T-helper 1 cell (primary cell): ENCODE measurements at places on chromosomes 4 and X.

GRCh38 chrX:118228041-118228440 lies 111.4 kb upstream of the KLHL13 start:
- DNase-seq, result no peak

GRCh38 chrX:117713411-117713810 lies 403.2 kb downstream of the KLHL13 start:
- DNase-seq, result no peak

- no peak for DNase-seq
These were observed 6.1 kb upstream of the MSX1 start for GRCh38 chr4:4853371-4853823.

DNA sequence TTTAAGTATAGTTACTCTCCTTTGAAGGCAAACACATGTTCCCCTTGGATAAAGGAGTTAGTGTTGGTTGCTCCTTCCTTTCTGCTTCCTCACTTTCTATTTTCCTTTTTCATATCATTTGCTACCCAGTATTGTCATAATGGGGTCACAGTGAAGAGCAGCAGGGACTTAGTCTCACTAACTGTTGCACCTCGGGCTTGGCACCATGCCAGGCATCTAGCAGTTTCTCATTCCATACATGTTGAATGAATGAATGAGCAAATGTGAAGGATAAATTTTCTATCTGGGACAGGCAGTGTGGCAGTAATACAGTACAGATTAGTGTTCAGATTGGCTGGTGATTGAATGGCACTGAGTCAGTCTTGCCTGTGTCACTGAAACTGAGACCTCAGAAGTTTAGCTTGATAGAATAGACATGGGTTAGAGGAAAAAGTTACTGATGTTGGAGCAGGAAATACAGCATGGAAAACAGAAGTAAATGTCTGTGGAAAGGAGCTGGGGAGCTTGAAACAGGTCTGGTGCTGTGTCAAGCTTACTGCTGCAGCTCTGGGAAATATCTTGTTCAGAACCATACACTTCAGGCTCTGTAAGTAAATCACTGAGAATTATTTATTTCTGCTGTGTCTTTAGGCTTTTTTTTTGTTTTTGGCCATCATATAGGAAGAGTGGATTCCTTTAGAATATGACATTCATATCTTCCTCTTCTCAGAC lies 55.8 kb upstream of the PITX2 start:
- no peak for DNase-seq

DNA sequence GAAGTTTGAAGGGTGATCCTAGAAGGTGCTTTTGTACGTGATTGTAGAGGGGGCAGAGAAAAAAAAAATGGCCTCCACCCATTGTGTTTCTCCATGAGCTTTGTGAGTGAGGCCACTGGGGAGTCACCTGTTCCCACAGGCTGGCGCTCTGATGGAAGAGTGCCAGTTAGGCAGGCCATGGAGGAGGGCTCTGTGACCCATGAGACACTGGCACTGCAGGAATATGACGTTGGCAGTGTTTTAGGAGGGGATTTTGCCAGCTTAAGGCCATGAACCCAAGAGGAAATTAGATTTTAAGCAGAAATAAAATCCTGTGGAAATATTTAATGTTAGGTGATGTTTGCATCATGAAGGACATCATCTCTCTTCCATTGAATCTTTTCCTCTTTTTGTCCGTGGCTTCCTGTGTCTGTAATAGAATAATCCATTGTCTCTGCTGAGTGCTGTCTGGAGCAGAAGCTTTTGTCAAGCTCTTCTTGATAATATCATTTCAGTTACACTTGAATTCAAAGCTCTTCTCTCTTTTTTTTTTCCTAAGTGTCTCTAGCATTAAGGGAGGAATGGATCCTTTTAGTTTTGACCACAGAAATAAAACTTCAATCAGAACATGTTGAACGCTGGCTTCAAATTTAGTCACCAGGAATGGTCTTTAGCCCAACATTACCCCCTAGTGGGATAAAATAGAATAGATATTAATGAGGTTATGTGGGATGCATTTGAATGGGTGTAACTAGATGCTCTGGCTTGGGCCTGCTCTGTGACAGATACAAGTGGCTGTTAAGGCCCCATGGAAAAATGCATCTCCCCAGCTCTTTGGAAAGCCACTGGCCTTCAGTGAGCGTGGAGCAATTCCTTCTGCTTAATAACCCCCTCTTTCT lies 41.0 kb upstream of the UCP1 start:
- DNase-seq, result peak; percentile 4

DNA sequence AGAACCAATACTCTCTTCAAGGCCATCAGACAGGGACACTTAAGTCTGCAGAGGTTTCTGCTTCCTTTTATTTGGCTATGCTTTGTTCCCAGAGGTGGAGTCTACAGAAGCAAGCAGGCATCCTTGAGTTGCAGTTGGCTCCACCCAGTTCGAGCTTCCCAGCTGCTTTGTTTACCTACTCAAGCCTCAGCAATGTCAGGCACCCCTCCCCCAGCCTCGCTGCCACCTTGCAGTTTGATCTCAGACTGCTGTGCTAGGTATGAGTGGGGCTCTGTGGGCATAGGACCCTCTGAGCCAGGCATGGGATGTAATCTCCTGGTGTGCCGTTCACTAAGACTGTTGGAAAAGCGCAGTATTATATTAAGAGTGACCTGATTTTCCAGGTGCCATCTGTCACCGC lies 12.6 kb upstream of the UGT2B15 start:
- DNase-seq, result no peak

DNA sequence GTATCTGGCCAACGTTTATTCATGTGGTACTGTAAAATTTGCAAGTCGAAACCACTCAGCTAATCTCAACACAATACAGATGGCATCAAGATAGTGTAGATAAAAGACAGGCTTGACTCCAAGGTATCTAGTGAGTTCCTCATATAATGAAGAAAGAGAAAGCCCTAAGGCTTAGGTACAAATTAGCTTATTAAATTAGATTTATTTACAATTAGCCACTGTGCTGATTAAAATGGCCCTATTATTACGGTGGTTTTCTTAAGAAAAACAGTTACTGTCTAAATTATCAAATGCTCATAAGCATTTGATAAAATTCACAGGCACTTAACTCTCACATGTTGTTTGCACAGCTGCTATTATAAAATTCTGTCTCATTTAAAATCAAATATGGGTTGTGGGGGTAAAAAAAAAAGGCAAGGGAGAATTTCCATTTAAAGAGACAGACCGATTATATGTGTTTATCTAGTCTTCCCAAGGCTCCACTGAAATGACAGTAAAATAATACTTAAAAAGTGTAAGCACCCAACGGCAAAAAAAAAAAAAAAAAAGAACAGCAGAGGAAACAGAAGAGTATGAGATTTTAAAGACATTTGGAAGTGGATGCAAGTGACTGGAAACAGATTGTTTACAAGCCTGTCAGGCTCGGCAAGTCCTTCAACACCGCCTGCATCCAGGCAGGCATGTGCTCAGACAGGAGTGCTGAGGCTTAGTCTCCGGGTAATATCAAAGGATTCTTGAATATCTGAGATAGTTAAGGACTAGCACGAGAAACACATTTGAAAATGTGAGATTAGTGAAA lies 55.1 kb downstream of the FAM13A start:
- DNase-seq, result no peak

DNA sequence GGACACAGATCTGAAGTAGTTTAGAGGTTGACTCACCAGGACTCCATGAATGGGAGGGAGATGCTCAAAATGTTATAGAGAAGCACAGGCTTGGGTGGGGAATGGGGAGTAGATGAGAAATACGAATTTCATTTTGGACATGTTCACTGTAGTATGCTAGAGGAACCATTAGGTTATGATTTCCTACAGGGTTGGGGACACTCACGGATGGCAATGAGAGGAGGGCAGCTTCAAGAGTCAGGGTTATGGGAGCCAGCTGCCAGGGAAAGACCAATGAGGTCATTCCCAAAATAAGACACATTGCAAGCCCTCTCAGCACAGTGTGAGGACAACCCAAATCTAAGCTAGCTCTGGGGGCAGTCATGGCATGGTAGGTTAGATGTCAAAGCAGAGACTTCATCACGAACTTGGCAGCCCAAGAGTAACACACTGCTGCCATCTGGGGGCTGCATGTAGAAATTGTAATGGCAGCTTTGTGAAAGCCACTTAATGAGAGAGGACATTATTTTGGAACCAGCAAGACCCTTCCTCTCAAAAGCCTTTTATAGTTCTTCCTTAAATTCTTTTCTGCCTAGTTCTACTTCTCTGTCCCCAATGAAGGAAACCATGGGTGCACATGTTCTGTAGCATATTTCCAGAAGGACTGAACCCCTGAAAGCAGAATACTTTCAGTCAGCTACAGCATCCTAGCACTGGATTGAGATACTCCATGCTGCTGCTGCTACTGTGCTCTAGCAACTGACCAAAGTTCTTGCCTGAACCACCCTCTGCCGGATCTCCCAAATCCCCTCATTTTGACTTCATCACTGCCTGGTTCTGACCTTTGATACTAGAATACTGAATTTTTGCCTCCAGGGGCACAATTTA lies 16.2 kb upstream of the ZCCHC12 start:
- DNase-seq, result peak; percentile 32

DNA sequence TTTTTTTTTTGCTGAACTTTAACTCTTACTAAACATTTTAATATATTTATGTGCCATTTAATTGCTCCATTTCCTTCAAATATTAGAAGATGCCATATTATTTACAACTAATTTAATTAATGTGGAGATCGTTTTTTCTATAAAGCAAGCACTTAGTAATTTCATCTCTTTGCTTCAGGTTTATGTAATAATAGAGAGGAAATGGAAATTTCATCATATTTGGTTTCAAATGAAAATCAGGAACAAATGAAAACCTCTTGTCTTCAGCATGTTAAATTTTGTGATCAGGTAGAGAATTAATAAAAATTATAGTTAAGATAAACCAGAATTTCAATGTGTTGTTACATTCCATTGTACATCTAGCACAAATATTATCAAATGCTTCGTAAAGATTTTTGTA lies 120.1 kb downstream of the SYNPO2 start:
- no peak for DNase-seq

GRCh38 chr4:152896811-152897210 lies 39.3 kb upstream of the FHDC1 start:
- DNase-seq, result no peak

GRCh38 chr4:113524505-113525186 lies 236.9 kb downstream of the CAMK2D start:
- no peak for DNase-seq

DNA sequence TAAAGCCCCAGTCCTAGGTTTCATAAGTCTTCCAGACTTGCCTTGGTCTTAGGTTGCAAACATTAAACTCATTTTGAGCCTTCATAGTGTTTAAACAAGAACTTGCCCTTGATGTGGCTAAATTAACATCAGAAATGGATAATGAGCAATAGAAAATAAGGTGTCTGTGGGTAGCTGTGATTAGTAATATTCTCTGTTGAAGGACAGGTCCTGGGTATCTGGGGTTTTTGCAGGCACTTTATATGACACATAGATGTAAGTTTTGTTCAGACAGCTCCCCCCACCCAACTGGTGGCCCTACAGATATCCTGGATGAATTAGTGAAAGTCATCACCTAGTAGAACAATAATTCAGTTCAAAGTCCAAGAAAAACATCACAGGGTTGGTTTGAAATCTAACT lies 272.5 kb downstream of the PTTG2 start:
- DNase-seq, result no peak

DNA sequence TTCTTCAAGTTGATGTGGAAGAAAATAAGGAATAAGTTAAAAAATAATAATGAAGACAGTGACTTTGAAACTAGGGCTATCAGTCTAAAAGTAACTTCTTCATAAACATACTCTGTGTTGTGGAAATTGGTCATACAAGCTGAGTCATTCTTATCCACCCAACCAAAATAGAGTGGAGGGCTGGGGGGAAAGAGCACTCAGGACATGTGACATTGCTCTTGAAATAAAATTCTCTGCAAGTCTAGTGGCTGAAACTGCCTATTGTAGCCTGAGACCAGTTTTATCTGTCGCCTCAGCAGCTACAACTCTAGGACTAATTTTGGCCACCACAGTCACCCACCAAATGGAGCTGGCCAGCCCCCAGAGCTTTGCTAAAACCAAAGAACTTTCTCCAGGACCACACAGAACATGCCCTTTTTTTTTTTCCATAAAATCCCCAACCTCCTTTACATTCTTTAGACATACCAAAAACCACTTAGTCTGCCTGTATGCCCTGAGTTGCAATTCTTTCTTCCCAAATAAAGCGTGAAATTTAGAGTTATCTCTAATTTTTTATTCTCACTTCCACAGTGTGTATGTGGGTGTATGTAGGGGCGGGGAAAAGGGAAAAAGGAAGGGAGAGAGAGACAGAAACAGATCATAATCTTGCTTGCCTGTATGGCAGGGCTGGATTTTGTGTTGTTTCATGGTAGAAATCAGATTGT lies 23.0 kb upstream of the SLC25A4 start:
- DNase-seq, result no peak

DNA sequence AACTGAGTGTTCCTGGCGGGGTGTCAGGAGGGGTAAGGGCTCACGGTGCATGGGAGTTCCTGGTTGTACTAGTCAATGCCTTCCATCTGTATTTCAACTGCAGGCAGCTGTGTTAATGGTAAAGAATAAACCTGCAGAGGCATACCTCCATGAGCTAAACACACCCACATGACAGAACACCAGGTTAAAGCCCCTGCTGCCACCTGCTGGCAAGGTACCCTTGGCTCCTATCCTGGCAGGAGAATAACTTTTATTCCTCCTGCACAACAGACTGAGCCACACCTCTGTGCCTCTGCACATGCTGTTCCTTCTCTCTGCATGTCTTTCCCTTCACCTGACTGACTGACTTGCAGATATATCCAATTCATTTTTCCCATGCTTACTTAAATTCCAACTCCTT lies 11.1 kb downstream of the ITIH6 start:
- peak; percentile 13 for DNase-seq

GRCh38 chr4:11881947-11882346 lies 453.3 kb upstream of the HS3ST1 start:
- no peak for DNase-seq

- peak; percentile 43 for DNase-seq
These were observed 702 bp upstream of the CDKN2AIP start for GRCh38 chr4:183443655-183444213.
